ENCODE measurements at places on chromosomes 3 and 15. TPM values are rescaled to one million over a fixed set of nuclear protein-coding genes. Genes with fewer than 3 reads are reported as not detected.
A peak's percentile ranks its signal among the peaks of the same experiment; 100 is the strongest.

DNA sequence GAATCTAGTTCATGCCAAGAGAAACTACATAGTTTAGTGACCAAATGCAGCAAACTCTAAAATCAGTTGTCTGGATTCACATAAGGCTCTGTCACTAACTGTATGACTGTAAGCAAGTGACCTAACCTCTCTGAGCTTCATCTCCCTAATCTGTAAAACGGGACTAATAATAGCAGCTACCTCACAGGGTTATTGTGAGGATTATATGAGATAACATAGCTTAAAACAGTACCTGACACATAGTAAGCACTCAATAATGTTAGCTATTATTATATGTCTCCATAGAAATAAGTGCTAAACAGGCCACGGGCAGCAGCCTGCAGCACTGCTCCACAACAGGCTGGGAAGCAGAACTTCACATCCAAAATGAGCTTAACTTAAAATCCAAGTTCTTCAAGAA is 30.2 kb downstream of the NPTN start:
- DNase-seq: no peak
- H3K4me3 ChIP-seq: no peak overlapping the region
- H3K27me3 ChIP-seq: no peaks in the 10 kb centered on the region
- no peaks in the 10 kb centered on the region for H3K36me3 ChIP-seq
- peaks cover 15% of the 10 kb centered on the region for H3K4me1 ChIP-seq
- H3K27ac ChIP-seq: no peak overlapping the region

- no peaks in the 10 kb centered on the region for H3K36me3 ChIP-seq
- H3K27ac ChIP-seq: peak overlapping the region; percentile 48
- H3K27me3 ChIP-seq: no peaks in the 10 kb centered on the region
- DNase-seq: no peak
- H3K4me1 ChIP-seq: peaks cover 69% of the 10 kb centered on the region
Measured at GRCh38 chr3:32420126-32421038, 28.7 kb downstream of the CMTM7 start.

- H3K36me3 ChIP-seq: peaks cover 58% of the 10 kb centered on the region
- H3K27ac ChIP-seq: no peak overlapping the region
- no peak overlapping the region for H3K4me3 ChIP-seq
- no peaks in the 10 kb centered on the region for H3K27me3 ChIP-seq
Measured at GRCh38 chr15:40999190-40999589, 45.9 kb downstream of the CHAC1 start.

The PLSCR2 gene
- not detected for total RNA-seq

- H3K27ac ChIP-seq: no peak overlapping the region
Measured at GRCh38 chr3:160678292-160678842, 1.4 kb downstream of the ARL14 start.

The PLSCR4 gene
- not detected for total RNA-seq

GRCh38 chr3:73100741-73101559 is 39.5 kb downstream of the EBLN2 start:
- H3K4me1 ChIP-seq: no peaks in the 10 kb centered on the region
- H3K27me3 ChIP-seq: no peaks in the 10 kb centered on the region
- DNase-seq: peak; percentile 69
- H3K27ac ChIP-seq: no peak overlapping the region
- H3K36me3 ChIP-seq: no peaks in the 10 kb centered on the region

GRCh38 chr15:26716069-26716468 is 56.8 kb downstream of the GABRB3 start:
- no peaks in the 10 kb centered on the region for H3K36me3 ChIP-seq
- no peak overlapping the region for H3K4me3 ChIP-seq
- H3K27me3 ChIP-seq: no peaks in the 10 kb centered on the region
- DNase-seq: no peak
- H3K27ac ChIP-seq: no peak overlapping the region

DNA sequence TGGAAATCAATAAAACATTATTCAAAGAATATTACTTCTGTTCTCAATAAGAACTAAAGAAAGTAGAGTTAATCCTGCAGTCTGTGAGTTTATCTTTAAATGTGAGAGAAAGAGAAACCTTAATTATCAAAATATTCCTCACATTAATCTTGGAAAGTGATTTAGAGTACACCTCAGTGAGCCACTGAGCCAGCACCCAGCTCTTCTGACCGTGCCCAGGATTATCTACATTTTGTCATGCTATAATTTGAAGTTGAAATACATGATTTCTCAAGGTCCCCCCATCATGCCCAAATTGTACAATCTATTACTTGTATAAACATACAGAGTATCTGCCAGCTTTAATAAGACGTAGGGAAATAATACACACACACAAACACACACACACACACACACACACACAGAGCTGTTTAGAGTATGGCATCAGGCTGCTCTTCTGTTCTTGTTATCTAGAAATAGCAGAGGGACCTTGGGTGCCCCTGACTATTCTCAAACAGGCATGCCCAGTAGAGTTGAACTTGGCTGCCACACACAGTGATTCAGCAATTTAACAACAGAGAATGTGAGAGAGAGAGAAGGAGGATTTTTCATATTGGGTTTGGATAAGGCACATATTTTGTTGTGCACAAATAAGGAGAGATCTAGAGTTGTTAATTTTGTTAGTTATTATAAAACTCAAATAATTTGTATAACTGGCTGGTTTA is 74.4 kb downstream of the P2RY1 start:
- no peak for DNase-seq
- H3K27ac ChIP-seq: no peak overlapping the region
- H3K4me1 ChIP-seq: no peaks in the 10 kb centered on the region
- no peaks in the 10 kb centered on the region for H3K27me3 ChIP-seq

- DNase-seq: no peak
- no peaks in the 10 kb centered on the region for H3K36me3 ChIP-seq
- H3K4me1 ChIP-seq: no peaks in the 10 kb centered on the region
- no peak overlapping the region for H3K27ac ChIP-seq
Measured at GRCh38 chr3:34483311-34483887, 685.0 kb downstream of the PDCD6IP start.

GRCh38 chr3:10192953-10193691 is 28.4 kb downstream of the IRAK2 start:
- H3K4me3 ChIP-seq: peak overlapping the region; percentile 7
- H3K27me3 ChIP-seq: no peaks in the 10 kb centered on the region
- DNase-seq: peak; percentile 78
- H3K36me3 ChIP-seq: no peaks in the 10 kb centered on the region
- peaks cover 96% of the 10 kb centered on the region for H3K4me1 ChIP-seq

The ACTRT3 gene
- not detected for total RNA-seq

DNA sequence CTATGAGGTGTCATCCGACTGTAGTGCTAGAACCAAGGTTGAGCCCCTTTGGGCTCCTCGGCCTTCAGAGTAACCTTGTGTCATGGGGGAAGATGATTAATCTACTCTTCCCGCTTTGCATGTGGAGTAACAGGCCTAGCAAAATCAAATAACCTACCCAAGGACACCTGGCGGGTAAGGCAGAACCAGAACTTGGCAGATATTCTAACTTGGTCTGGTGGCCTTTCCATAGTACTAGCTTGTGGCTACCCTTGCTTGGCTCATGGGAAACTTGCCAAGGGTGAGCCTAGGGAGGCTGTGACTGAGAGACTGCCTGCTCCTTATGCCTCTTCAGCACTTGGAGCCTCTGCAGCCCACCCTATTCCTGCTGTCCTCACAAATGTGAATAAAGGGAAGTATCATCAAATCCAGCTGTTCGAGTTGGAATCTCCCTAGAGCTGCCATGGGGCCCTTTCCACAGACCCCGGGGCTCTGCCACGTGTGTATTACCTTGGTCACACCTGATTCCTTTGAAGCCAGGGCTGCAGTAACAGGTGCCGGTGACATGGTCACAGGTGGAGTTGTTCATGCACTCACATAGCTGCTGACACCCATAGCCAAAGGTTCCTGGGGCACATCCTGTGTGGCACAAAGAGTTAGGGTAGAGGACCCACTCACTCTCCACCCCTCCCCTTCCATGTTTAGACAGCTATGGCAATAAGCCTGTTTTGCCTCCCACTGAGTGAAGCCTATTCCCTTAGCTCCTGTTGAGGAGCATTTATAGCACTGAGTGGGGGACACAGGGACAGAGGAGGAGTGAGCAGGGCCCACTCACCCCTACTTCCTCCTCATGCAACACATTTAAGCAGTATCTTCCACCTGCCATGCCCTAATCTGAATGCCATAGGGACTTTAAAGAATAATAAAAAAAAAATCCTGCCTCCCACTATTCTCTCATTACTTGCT is 46.0 kb downstream of the RAB11A start:
- H3K27me3 ChIP-seq: no peaks in the 10 kb centered on the region
- peaks cover 13% of the 10 kb centered on the region for H3K4me1 ChIP-seq
- H3K36me3 ChIP-seq: peaks cover 11% of the 10 kb centered on the region
- no peak for DNase-seq

GRCh38 chr3:14123308-14124222 is 1.1 kb downstream of the CHCHD4 start:
- H3K27me3 ChIP-seq: no peaks in the 10 kb centered on the region
- H3K27ac ChIP-seq: peak overlapping the region; percentile 76
- H3K4me3 ChIP-seq: peak overlapping the region; percentile 96
- DNase-seq: no peak

The TERC gene
- total RNA-seq: 9.0 TPM

GRCh38 chr3:52262447-52262846 is 16.0 kb downstream of the WDR82 start:
- peaks cover 98% of the 10 kb centered on the region for H3K36me3 ChIP-seq
- peak overlapping the region; percentile 21 for H3K4me3 ChIP-seq
- DNase-seq: no peak

The CD86 gene
- total RNA-seq: 0.69 TPM

DNA sequence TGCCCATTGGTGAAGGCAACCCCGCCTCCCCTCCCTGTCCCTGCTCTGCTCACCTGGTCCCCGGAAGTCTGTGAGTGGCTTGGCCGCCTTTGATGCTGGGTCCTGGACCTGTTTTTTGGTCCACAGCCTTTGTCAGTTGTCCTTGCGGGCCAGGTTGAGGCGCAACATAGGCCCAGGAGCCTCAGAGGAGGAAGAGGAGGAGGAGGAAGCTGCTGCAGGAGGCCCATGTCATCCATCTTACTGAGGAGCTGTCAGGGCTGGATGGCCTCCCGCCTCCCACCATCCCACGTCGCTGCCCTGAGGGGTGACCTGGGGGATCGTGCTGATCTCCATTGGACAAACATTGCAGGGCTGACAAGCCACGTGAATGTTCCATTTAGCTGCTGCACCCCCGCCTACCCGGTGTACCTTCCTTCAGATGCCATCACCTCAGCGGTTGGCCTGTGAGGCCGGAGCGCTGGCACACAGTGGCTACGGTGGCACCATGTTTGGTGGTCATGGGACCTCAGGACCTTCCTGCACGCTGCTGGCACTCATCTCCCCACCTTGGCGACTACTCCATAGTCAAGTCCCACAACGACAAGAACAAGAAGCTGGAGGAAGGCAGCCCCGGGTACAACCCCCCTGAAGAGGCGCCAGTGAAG is 106.3 kb downstream of the SMAD6 start:
- no peaks in the 10 kb centered on the region for H3K4me1 ChIP-seq
- no peak for DNase-seq
- H3K4me3 ChIP-seq: no peak overlapping the region
- no peaks in the 10 kb centered on the region for H3K27me3 ChIP-seq
- no peaks in the 10 kb centered on the region for H3K36me3 ChIP-seq

GRCh38 chr3:184874709-184875644 is 63.0 kb downstream of the VPS8 start:
- peaks cover 43% of the 10 kb centered on the region for H3K36me3 ChIP-seq
- no peak overlapping the region for H3K4me3 ChIP-seq
- H3K27ac ChIP-seq: no peak overlapping the region
- no peaks in the 10 kb centered on the region for H3K4me1 ChIP-seq

DNA sequence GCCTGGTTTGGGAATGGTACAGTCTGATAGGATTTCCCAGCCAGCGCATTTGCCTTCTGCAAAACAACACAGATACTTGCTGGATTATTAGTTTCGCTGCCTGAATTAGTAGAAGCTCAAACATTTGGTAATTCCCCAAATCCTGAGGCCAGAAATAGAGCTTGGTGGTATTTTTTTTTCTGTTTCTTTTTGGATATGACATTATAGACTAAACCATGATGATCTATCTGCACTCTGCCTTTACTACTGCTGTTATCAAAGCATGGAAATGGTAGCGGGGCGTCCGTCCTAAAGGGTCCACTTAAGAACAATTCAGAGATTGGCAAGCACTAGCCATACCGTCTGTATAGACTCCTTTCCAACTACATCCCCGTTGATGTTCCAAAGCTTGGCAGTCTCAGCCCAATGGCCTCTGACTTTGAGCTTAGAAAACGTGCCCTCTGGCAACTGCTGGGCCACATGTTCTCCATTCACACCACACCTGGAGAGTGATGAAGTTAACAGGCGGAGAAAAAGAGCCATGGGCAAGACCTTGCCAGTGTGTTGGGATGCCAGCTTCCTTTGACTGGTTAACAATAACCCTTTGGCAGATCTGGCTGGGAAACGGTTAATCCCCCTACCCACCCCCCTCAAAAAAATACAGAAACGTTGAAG is 241.0 kb upstream of the NR2F2 start:
- DNase-seq: no peak
- H3K36me3 ChIP-seq: no peaks in the 10 kb centered on the region
- no peak overlapping the region for H3K4me3 ChIP-seq
- H3K27me3 ChIP-seq: no peaks in the 10 kb centered on the region
- H3K4me1 ChIP-seq: no peaks in the 10 kb centered on the region

GRCh38 chr15:45943240-45943639 is 308.4 kb downstream of the SQOR start:
- H3K4me1 ChIP-seq: no peaks in the 10 kb centered on the region
- H3K27ac ChIP-seq: no peak overlapping the region
- no peak for DNase-seq
- H3K27me3 ChIP-seq: no peaks in the 10 kb centered on the region

- DNase-seq: no peak
- H3K27ac ChIP-seq: no peak overlapping the region
- no peaks in the 10 kb centered on the region for H3K27me3 ChIP-seq
Measured at GRCh38 chr3:100389025-100389424, 11.9 kb downstream of the TOMM70 start.

All from CD4-positive, alpha-beta T cell (primary cell).